Hepatocyte (in vitro differentiated cells): ENCODE measurements at places on chromosomes 12 and 14. TPM values are rescaled to one million over a fixed set of nuclear protein-coding genes. Genes with fewer than 3 reads are reported as not detected.

DNA sequence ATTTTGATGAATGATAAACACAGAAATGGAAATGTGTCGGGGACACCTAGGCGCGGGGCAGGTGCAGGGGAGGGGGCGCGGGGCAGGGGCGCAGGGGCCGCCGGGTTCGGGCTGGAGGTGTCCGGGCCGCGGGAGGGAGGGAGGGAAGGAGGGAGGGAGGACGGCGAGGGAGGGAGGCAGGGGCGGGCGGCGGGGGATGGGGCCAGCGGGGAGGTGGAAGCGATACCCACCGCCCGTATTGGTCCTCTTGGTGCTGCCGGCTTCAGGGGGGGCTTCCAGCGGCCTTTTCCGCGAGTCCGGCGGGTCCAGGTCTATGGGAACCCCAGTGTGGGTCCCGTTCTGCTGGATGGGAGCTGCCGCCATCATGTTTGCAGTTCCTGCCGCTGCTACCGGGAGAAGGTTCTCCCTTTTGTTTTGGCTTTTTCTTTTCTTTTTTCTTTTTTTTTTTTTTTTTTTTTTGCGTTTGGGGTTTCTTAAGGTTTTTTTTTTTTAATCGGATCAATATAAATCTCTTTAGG lies 703 bp downstream of the NOVA1 start:
- peaks cover 27% of the 10 kb centered on the region for H3K27me3 ChIP-seq
- no peaks in the 10 kb centered on the region for H3K36me3 ChIP-seq
- H3K27ac ChIP-seq, result peak overlapping the region; percentile 72
- DNase-seq, result peak; percentile 16
- peak overlapping the region; percentile 95 for H3K4me3 ChIP-seq

DNA sequence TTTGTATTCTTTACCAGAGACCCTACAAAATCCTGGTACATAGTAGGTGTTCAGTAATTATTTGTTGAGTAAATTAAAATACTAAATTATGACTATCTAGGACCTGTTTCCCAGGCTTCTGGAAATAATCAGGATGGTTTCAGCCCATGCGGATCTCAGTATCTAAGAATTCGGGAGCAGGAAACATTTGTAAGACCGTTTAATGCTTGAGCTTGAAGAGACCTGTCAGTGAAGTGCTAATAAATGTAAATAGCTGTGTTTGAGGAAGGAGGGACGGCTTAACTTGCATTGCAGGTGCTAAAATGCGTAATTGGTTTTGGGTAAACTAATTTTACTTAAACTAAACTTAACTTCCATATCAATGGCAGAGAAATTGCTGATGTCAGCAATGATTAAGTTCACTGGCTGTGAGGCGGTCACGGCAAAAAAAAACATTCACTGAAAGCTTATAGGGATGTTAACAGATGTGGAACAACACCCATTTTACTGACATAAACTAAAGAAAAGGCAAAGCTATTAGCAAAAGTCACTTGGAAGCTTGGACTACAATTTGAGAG lies 28.6 kb upstream of the AEBP2 start:
- no peaks in the 10 kb centered on the region for H3K27me3 ChIP-seq
- no peak overlapping the region for H3K4me3 ChIP-seq
- no peak for DNase-seq
- peaks cover 24% of the 10 kb centered on the region for H3K4me1 ChIP-seq

GRCh38 chr12:132257206-132257954 lies 72.0 kb downstream of the GALNT9 start:
- no peak overlapping the region for H3K27ac ChIP-seq
- no peak overlapping the region for H3K4me3 ChIP-seq
- no peaks in the 10 kb centered on the region for H3K36me3 ChIP-seq
- peaks cover 18% of the 10 kb centered on the region for H3K27me3 ChIP-seq

GRCh38 chr14:78324353-78324752 lies 154.2 kb downstream of the NRXN3 start:
- H3K27me3 ChIP-seq, result peaks cover 5% of the 10 kb centered on the region
- H3K36me3 ChIP-seq, result no peaks in the 10 kb centered on the region
- H3K4me1 ChIP-seq, result peaks cover 6% of the 10 kb centered on the region
- DNase-seq, result no peak
- no peak overlapping the region for H3K4me3 ChIP-seq
- H3K27ac ChIP-seq, result no peak overlapping the region

GRCh38 chr12:105805730-105806399 lies 332.9 kb downstream of the NUAK1 start:
- no peak overlapping the region for H3K27ac ChIP-seq
- H3K27me3 ChIP-seq, result no peaks in the 10 kb centered on the region
- H3K4me3 ChIP-seq, result no peak overlapping the region
- no peak for DNase-seq
- no peaks in the 10 kb centered on the region for H3K36me3 ChIP-seq

DNA sequence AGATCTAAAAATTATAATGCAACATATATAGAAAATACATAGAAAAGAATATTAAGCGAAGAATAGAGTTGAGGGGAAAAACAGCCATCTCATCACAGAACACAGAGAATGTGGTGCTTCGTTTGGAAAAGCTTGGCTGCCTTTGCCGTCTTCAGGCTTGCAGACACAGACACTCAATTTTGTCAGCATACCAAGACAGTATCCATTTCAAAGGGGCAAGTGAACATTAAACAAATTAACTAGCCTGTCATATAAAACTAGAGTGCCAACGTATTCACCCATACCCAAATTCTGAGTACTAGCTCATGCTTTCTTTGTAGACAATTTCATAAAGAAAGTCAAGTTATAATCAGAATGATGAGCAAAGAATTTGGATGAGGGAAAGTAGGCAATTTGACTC lies 40.5 kb downstream of the DMAC2L start:
- no peak overlapping the region for H3K4me3 ChIP-seq
- no peak overlapping the region for H3K27ac ChIP-seq
- DNase-seq, result no peak
- no peaks in the 10 kb centered on the region for H3K36me3 ChIP-seq
- H3K4me1 ChIP-seq, result peaks cover 4% of the 10 kb centered on the region

DNA sequence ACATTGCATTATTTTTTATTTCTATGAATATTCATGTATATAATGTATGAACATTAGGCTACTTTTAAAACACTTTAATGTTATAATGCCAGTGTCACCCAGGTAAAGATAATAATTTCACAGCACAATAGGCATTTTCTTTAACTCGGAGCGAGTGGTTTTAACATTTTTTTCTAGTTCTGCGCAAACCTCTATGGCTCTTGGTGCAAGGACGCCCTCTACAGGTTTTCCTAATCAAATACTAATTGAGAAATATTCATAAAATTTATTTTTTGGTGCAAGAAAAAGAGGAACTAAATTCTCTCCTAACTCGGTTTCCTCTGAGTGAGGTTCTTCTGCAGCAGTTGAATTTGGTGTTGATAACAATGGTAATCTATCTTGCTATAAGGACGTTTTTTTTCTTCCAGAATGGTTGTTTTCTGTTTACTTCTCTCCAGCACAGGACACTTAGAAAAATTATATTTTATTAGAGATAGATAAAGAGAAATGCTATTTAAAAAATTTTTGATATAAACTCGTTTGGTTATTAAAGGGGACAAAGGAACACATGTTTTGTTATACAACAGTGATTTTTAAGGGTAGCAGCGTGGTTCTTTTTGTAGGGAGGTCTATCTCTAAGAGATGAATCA lies 2.4 kb upstream of the WIF1 start:
- H3K4me3 ChIP-seq, result no peak overlapping the region
- H3K4me1 ChIP-seq, result no peaks in the 10 kb centered on the region
- H3K27ac ChIP-seq, result no peak overlapping the region
- no peaks in the 10 kb centered on the region for H3K36me3 ChIP-seq
- peak; percentile 80 for DNase-seq

- no peak overlapping the region for H3K27ac ChIP-seq
- no peaks in the 10 kb centered on the region for H3K36me3 ChIP-seq
- no peaks in the 10 kb centered on the region for H3K27me3 ChIP-seq
- no peaks in the 10 kb centered on the region for H3K4me1 ChIP-seq
Observed at GRCh38 chr12:19288603-19289244, 150.6 kb upstream of the AEBP2 start.

- no peaks in the 10 kb centered on the region for H3K36me3 ChIP-seq
- no peaks in the 10 kb centered on the region for H3K27me3 ChIP-seq
- no peaks in the 10 kb centered on the region for H3K4me1 ChIP-seq
- H3K27ac ChIP-seq, result no peak overlapping the region
- DNase-seq, result no peak
Observed at GRCh38 chr12:103751600-103751999, 89.4 kb downstream of the NT5DC3 start.

DNA sequence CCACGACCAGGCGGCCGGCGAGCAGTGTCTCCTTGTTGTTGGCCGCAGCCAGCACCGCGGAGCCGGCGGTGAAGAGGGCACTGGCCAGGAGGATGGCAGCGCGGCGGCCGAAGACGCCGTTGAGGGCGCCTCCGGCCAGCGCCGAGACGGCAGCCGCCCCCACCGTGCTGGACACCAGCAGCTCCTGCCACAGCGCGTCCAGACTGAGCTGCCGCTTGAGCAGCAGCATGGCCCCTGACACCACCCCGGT lies 691 bp downstream of the SLC2A13 start:
- H3K4me1 ChIP-seq, result peaks cover 15% of the 10 kb centered on the region
- DNase-seq, result peak; percentile 69
- peak overlapping the region; percentile 98 for H3K4me3 ChIP-seq
- no peaks in the 10 kb centered on the region for H3K27me3 ChIP-seq

DNA sequence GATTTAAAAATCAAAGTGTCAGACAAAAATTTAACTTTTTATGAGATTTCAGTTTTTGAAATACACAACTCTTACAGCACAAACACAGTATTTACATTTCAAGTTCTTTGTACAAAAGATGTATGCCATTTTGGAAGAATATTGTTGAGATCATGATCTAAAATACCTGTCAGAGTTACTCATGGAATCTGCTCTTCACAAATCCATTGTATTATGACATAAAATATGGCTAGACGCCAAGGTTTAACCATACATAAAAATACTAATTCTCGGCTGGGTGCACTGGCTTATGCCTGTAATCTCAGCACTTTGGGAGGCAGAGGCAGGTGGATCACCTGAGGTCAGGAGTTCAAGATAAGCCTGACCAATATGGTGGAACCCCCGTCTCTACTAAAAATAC lies 6.2 kb upstream of the SYCP3 start:
- H3K36me3 ChIP-seq, result no peaks in the 10 kb centered on the region
- no peak overlapping the region for H3K27ac ChIP-seq
- H3K4me3 ChIP-seq, result no peak overlapping the region
- no peaks in the 10 kb centered on the region for H3K4me1 ChIP-seq
- H3K27me3 ChIP-seq, result no peaks in the 10 kb centered on the region

GRCh38 chr12:80864046-80864735 lies 73.5 kb downstream of the LIN7A start:
- H3K4me1 ChIP-seq, result no peaks in the 10 kb centered on the region
- no peaks in the 10 kb centered on the region for H3K27me3 ChIP-seq
- H3K36me3 ChIP-seq, result no peaks in the 10 kb centered on the region
- no peak overlapping the region for H3K4me3 ChIP-seq
- DNase-seq, result no peak
- H3K27ac ChIP-seq, result no peak overlapping the region

- no peaks in the 10 kb centered on the region for H3K27me3 ChIP-seq
- H3K4me1 ChIP-seq, result no peaks in the 10 kb centered on the region
- no peak overlapping the region for H3K27ac ChIP-seq
Observed at GRCh38 chr12:81718616-81719015, 40.5 kb downstream of the PPFIA2 start.

- no peaks in the 10 kb centered on the region for H3K27me3 ChIP-seq
- DNase-seq, result no peak
- no peak overlapping the region for H3K4me3 ChIP-seq
- H3K4me1 ChIP-seq, result no peaks in the 10 kb centered on the region
- H3K36me3 ChIP-seq, result no peaks in the 10 kb centered on the region
Observed at GRCh38 chr14:89508863-89509262, 91.8 kb upstream of the FOXN3 start.

- DNase-seq, result peak; percentile 9
- no peak overlapping the region for H3K27ac ChIP-seq
- no peaks in the 10 kb centered on the region for H3K4me1 ChIP-seq
Observed at GRCh38 chr14:84592770-84593169, 937.2 kb upstream of the FLRT2 start.

- no peak overlapping the region for H3K4me3 ChIP-seq
- no peaks in the 10 kb centered on the region for H3K36me3 ChIP-seq
- DNase-seq, result no peak
- H3K27ac ChIP-seq, result no peak overlapping the region
- H3K4me1 ChIP-seq, result no peaks in the 10 kb centered on the region
Observed at GRCh38 chr12:109923481-109924245, 23.6 kb downstream of the TCHP start.

GRCh38 chr14:80996049-80996901 lies 40.9 kb downstream of the TSHR start:
- no peaks in the 10 kb centered on the region for H3K36me3 ChIP-seq
- no peaks in the 10 kb centered on the region for H3K4me1 ChIP-seq
- no peak overlapping the region for H3K27ac ChIP-seq
- H3K27me3 ChIP-seq, result peaks cover 24% of the 10 kb centered on the region

DNA sequence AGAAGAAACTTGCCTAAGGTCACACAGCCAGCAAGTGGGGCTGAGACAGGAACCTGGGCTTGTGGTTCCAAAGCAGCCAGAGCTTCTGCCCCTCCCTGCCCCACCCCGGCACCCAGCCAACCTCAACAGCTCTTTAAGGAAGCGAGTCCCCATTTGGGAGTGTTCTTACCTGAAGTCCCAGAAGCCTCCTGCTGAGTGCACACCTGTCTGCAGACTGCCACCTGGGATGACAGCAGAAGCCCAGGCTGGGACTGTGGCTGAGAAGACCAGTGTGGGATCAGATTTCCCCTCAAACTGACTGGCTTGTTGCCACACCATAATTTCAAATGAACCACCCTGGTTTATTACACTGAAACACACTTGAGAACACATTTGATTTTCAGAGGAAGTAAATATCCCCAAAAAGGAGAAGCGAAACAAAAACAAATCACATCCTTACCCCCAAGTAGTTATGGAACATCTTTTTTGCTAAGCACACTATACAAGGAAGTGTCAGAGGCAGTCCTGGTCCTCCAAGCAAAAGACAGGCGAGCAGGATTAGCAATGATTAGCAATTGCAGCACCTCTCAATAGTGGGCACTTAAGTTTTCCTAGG lies 6.3 kb upstream of the RIN3 start:
- H3K4me1 ChIP-seq, result peaks cover 5% of the 10 kb centered on the region
- H3K27ac ChIP-seq, result no peak overlapping the region
- H3K27me3 ChIP-seq, result no peaks in the 10 kb centered on the region

GRCh38 chr12:132825861-132826260 lies 2.8 kb downstream of the GOLGA3 start:
- H3K4me1 ChIP-seq, result peaks cover 9% of the 10 kb centered on the region
- H3K4me3 ChIP-seq, result no peak overlapping the region
- H3K27me3 ChIP-seq, result no peaks in the 10 kb centered on the region
- no peaks in the 10 kb centered on the region for H3K36me3 ChIP-seq
- DNase-seq, result no peak

Gene DLK1
- 1,033 and 1,378 TPM in 2 replicates for total RNA-seq

Gene ISM2
- 5.1 and 8.1 TPM in 2 replicates for total RNA-seq

Gene PPP2R5C
- total RNA-seq, result 69.0 and 78.0 TPM in 2 replicates

Gene TDRD9
- total RNA-seq, result 0.73 and 2.2 TPM in 2 replicates

Gene GPN3
- total RNA-seq, result 21.8 and 23.5 TPM in 2 replicates

Gene BEST3
- 0.08 and 0.60 TPM in 2 replicates for total RNA-seq

Gene PRH2
- total RNA-seq, result not detected in 2 replicates

Gene INHBE
- 44.2 and 45.9 TPM in 2 replicates for total RNA-seq
